ENCODE measurements at places on chromosomes 3 and 15.
A peak's percentile ranks its signal among the peaks of the same experiment; 100 is the strongest.

- DNase-seq: no peak
Measured at GRCh38 chr3:84991422-84991900, 32.7 kb downstream of the CADM2 start.

- DNase-seq: no peak
Measured at GRCh38 chr3:191328383-191328961, 722 bp upstream of the CCDC50 start.

DNA sequence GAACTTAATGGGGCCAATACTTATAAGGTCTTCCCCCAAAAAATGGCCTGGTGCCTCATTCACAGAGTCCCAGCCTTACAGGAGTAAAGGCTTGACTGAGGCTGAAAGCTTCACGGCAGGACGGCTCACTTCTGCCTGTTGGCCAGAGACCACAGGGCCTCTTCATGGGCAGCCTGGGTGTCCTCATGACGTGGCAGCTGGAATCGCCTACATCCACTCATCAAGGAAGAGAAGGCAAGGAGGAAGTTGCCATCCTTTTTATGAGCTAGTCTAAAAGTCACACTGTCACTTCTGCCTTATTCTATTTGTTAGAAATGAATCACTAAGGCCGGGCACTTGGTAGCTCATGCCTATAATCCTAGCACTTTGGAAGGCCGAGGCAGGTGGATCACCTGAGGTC is 89.3 kb upstream of the DGKG start:
- DNase-seq: no peak

DNA sequence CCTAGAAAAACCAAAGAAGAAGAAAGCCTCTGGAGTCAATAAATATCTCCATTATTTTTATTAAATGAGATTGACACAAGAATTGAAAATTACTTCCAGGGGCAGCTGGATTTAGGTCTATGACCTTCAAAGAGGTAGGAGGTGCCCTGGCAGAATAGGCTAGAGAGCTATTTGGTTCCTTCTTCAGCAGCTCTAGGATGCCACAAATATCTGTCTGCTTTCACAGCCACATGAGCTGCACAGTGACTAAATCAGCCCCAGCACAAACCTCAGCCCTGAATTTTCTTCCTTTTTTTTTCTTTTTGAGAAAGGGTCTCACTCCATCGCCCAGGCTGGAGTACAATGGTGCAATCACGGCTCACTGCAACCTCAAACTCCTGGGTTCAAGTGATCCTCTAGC is 223.5 kb downstream of the ABHD5 start:
- DNase-seq: no peak

DNA sequence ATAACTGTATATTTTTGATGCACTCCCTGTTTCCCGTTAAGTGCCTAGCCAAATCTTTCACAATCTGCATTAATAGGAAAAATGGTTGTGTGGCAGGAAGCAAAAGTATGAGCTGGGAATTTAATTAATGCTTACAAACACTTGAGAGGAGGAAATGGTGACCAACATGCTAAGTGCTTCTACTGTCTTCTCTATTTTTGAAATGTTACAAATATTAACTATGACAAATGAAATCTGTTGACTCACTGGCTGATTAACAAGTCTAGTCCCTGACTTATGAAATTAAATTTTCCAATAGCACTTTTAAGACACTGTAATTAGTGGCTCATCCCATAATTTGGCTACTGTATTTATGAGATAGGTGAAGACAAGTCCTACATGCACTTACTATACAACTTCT is 446.9 kb upstream of the DPPA4 start:
- DNase-seq: no peak

DNA sequence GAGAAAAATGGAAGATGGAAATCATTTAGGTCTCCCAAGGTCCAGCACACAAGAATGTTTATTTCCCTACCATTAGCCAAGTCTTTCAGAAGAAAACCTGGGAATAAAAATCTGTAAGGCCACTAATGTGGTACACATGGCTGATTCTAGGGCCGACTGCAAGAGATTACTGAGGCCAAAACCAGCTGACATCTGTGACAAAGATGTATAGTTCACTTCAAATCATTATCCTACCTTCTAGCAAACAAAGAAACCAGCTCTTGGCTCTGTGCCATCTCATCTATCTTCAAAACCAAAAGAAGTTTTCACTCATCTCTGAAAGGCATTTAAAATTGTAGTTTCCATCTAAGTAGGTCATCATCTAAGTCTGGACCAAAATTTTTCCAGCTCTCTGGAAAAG is 43.9 kb downstream of the ERC2 start:
- DNase-seq: no peak

- no peak for DNase-seq
Measured at GRCh38 chr3:27174530-27174929, 194.7 kb downstream of the NEK10 start.

DNA sequence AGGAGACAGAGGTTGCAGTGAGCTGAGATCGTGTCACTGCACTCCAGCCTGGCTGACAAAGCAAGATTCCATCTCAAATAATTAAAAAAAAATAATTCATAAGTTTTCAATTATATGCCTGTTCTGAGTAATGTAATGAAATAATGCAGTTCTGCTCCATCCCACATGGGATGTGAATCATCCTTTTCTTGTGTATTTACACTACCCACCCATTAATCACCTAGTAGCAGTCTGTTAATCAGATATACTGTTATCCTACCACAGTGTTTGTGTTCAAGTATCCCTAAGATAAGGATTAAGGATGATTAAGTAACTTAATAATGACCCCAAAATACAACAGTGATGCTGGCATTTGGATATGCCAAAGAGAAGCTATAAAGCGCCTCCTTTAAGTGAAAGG is 38.8 kb downstream of the PIGB start:
- no peak for DNase-seq

DNA sequence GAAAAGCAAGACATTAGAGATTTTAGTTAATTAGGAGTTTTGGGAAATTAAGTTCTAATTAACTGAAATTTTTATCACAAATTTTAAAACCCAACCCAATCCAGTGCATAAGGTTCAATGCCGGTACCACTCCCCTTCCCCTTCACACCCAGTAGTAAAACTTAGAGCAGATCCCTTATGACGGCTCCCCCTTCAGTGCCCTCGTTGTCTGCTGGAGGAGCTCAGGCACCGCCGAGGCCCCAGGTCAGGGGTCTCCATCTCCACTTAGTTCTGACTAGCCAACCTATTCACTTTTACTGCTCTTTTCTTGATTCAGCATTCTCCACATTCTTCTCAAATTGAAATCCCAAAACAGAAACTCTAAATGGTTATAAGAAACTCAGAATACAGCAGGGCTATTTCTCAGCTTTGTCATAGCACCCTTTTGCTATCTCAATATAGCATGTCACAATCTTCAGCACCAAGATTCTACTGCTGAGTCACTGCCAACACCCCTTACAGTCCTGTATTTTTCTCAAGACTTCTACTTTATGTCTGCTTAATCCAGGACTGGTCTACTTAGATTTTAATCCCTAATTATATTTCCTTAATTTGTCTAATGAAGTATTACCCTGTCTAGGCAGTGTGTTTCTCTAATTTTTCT is 39.8 kb downstream of the TUBGCP4 start:
- DNase-seq: no peak

DNA sequence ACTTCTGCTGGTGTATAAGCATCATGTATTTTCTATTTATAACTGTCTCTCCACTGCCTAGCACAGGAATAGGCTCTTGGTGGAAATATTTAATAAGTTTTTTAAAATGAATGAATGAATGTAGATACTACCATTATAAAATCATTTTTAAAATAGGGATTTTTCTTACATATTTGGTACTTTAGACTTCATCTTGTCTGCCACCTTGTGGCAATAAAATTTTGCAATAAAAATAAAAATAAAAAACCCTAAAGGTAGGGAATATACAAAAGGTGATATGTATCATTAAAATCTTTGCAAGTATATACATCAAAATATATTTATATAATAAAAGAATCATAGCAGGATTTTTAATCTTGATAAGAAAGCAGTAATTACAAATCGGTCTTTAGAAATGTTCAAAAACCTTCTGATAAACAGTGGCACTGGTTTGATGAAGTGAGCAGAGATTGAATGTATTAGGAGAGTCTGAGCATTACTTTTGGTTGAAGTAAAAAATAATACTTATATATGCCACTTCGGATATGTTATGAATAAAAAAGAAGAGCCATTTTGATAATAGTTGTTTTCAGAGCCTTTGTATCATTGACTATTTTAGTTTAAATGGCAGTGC is 95.2 kb downstream of the SPATA16 start:
- no peak for DNase-seq

- DNase-seq: no peak
Measured at GRCh38 chr3:152818027-152818426, 16.9 kb upstream of the P2RY1 start.

DNA sequence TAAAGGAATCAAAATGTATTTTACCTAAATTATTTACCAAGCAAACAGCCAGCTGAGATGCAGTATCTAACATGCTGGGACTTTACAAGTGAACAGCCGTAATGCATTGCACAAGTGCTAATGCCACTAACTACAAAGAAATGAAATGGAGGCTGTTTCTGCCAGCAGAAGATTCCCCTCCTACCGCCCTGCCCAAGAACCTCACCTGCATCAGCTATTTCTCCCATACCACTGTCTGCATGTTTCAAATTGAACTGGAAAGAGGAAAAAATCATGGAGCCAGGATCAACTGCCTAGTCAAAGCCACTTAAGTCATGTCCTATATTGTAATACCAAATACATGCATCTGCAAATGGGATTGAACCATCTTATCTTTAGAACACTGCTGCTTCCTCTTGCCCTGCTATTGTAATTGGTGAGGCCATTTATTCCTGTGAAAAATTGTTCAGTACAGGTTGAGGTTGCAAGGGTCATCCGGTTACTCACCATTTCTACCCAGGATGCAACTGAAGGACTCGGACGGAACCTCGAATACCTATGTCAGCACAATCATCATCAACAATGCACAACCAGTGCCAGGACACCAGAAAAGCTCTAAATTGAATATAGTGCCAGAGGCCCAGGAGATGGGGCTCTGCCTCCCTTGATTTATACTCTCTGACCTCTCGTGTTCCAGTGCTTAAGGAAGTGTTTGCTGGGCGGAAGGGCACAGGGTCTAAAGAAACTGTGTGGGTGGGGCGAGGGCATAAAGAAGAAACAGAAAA is 27.5 kb downstream of the ANXA2 start:
- no peak for DNase-seq

- DNase-seq: no peak
Measured at GRCh38 chr3:331881-332280, 135.3 kb downstream of the CHL1 start.

- no peak for DNase-seq
Measured at GRCh38 chr3:18098960-18099587, 326.1 kb downstream of the SATB1 start.

DNA sequence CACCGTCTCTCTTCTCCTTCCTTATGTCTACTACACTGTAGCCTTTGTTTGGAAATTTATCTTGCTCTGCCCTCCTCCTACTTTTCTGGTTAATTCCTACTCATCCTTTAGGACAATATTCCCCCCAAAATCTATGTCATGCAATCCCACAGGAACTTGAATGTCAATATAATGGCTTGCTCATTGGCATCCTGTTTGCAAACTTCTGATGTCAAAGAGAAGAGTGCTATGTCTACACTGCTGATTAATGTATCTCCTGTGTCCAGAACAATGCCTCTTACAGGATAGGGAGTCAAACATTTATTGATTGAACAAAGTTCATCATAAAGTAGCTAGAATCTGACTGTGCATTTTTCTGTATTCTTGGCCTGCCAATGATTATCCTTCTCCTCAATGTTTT is 22.8 kb downstream of the SIDT1 start:
- no peak for DNase-seq

DNA sequence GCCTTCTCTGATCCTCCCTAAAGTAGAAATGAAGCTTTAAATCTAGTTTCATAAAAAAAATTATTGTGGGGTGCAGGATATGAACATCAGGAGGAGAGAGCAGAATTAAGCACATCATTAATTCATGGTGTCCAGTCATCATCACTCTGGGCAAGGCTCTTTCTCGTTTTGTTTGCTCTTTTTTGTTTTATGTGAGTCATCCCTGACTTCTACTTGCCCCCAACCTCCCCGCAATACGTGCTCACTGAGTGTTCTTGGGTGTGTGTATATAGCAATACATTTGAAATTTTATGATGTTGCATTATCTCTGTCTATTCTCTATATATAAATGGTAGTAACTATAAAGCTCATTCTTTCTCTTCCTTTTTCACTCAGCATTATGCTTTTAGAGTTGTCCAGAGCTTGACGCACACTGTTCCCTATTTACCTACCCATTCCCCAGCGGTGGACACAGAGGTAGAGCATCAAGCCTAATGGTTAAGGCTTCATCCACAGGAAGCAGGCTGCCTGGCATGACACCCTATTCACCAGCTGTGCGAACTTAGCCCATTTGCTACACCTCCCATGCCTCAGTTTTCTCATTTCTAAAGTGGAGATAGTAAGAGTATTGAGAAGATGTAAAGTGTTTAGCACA is 72.3 kb downstream of the CD200R1L start:
- DNase-seq: no peak

GRCh38 chr3:41274944-41275668 is 75.8 kb downstream of the CTNNB1 start:
- DNase-seq: no peak

- DNase-seq: no peak
Measured at GRCh38 chr15:74144153-74144775, 13.9 kb downstream of the ISLR2 start.

GRCh38 chr15:83652626-83653204 is 1.2 kb upstream of the ADAMTSL3 start:
- DNase-seq: no peak

- DNase-seq: no peak
Measured at GRCh38 chr3:65936908-65937638, 101.6 kb downstream of the MAGI1 start.

GRCh38 chr3:37052860-37053259 is 59.5 kb downstream of the MLH1 start:
- no peak for DNase-seq

GRCh38 chr3:59178698-59179097 is 128.9 kb upstream of the CFAP20DC start:
- DNase-seq: no peak

GRCh38 chr3:136893848-136894443 is 31.9 kb downstream of the NCK1 start:
- no peak for DNase-seq

GRCh38 chr15:35055416-35056105 is 29.5 kb downstream of the NANOGP8 start:
- DNase-seq: no peak

- no peak for DNase-seq
Measured at GRCh38 chr3:133763797-133764683, 17.8 kb downstream of the TF start.

DNA sequence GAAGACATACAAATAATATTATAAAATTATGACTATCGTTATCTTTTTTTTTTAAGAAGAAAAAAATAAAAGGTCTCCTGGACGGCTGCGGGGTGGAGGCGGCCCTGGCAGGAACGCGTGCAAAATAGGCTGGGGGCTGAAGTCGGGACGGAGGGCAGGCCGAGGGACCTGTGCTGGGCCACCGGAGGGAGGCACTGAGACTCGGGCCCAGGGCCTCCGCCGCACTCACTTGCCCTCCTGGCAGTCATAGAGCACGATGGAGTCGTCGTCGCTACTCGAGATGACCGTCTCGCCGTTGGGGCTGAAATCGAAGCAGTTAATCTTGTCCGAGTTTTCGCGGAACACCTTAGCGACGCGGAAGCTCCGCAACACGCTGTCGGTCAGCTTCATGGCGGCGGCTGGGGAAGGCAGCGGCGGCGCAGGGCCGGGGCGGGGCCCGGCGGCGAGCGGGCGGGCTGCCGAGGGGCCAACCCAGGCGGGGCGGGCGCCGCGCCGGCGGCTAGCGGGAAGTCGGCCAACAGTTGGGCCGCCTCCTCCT is 408 bp downstream of the WDR82 start:
- DNase-seq: peak; percentile 66
